ENCODE measurements at places on chromosomes 2 and 18.

DNA sequence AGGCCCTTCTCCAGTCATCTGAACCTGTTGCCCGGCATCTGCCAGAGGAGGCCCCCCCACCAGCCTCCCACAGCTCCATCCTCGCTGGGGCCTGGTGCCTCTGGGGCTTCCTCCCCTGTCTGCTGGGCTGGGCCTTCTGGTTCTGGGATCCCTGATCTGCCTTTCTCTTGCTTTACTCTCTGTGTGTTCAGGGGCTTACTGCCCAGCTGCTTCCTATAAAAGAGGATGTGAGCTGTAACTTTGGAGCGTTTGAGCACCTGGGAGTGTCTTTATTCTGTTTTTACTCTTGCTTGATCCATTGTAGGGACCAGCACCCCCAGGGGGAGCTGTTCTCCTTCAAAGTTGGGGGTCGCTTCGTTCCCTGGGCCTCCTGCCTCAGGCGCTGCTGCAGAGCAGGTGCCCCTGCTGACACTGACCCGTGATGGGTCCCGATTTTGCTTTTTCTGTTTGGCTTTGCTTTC is 23.1 kb upstream of the FAHD2A start:
- DNase-seq = no peak

- DNase-seq = no peak
Measured at GRCh38 chr18:72444798-72445155, 99.4 kb downstream of the CBLN2 start.

GRCh38 chr2:7539760-7540159 is 622.5 kb downstream of the RNF144A start:
- DNase-seq = no peak

- no peak for DNase-seq
Measured at GRCh38 chr18:21109936-21110712, 1.5 kb downstream of the ROCK1 start.

DNA sequence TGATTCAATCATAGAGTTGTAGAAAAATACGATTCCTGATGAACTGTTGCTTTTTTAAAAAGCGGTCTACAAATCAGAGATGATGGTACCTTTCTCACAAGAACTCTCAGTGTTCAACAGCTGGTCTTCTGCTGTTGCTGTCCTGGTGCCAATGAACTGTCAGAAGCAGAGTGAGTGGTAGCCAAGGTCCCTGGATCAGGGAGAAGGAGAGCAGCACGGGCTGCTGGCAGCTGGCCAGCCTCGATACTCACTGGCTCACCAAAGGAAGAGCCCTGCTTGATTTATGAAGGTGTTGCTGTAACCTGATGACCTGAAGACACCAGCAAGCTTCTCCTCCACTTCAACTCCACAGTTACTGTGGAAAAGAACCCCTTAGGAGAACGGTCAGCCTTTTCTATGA is 300.8 kb upstream of the SOX11 start:
- DNase-seq = no peak

GRCh38 chr18:35337286-35337685 is 6.9 kb downstream of the ZNF24 start:
- no peak for DNase-seq

DNA sequence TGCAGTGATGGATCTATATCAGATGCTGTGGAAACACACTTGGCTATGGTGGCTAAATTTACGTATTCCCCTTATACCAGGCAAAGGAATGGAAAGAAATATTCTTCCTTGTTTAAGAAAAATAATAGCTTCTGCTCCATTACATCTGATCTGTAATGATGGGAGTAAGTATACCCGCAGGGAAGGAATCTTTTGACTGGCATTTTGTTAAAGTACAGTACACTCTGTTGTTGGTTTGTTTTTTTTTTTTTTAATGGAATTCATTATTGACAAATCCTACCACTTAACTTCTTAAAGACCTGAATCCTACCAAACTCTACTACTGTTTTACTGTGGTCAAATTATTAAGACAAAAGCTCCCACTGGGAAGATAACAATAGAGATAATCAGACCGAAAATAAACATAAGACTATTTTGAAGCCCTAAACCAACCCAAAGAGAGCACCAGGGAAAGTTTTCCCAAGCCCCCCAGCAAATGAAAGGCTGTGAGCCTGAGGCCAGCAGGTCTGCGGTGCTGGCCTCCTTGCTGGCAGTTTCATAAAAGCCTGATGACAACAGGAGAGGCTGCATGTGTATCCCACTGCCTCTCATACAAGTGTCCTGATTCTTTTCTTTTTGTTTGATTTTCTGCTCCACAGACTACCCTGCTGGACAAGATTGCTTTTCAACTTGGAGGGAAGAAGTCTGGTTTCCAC is 101.0 kb downstream of the SLC25A12 start:
- DNase-seq = no peak

DNA sequence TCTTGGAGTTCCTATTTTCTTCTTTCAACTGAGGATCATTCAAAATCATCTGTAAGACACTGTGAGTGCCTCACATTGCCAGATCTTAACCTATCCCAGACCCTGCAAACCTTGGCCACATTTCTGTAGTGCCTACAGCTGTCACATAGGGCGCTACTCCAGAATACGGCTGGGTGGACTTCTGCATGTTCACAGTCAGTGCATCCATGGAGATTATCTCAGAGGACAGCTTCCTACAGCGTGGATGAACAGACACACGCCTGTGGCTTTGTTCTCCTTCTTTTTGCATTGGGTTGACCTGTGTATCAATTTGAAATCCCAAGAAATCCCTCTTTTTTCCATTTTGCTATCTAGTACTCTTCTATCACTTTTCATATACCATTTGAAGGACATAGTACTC is 1.9 kb upstream of the KLHL29 start:
- DNase-seq = no peak

DNA sequence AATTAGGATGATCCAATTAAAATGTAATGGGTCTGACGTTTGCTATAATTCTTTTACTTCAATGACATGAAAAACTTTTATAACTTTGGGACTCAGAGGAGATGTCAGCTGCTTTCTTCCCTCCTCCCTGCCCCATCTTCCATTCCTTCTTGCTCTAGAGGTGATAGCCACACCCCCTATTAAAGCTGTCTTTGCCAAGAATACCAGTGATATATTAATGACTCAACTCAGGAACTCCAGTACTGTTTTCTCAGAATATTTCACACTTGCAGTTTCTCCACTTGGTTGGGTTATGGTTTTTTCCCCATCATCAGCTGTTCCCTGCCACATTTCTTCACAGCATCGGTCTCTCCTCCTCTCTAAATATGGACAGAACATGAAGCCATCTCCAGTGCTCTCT is 184.0 kb downstream of the KCNE4 start:
- DNase-seq = no peak

- no peak for DNase-seq
Measured at GRCh38 chr2:95306336-95306895, 9.3 kb downstream of the KCNIP3 start.

- DNase-seq = no peak
Measured at GRCh38 chr2:240340361-240340761, 95.1 kb upstream of the GPC1 start.
